ENCODE measurements at places on chromosomes 13 and 19.

DNA sequence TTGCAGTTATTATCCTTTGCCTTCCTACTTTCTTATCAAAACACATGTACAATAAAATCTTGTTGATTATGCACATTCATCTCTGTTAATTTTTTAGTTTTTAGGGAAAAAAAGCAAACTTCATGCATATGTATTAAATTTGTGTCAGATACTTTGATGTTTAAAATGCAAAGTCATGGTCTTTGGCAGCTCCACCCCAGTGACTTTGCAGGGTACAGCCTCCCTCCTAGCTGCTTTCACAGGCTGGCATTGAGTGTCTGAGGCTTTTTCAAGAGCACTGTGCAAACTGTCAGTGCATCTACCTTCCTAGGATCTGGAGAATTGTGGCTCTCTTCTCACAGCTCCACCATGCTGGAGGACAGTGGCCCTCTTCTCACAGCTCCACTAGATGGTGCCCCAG lies 1988.1 kb upstream of the PCDH20 start:
- peak; percentile 1 for DNase-seq

GRCh38 chr13:113029487-113030258 lies 60.7 kb downstream of the MCF2L start:
- peak; percentile 9 for DNase-seq

- peak; percentile 50 for DNase-seq
Observed at GRCh38 chr19:49387936-49388372, at the start of gene KASH5. Gene KASH5 (plus strand): TSS chr19:49388249. CDS start chr19:49390884, 2,635 bp downstream.

GRCh38 chr19:47631681-47632446 lies 22.9 kb downstream of the BICRA start:
- DNase-seq = peak; percentile 27

GRCh38 chr13:94878602-94879165 lies 166.3 kb upstream of the SOX21 start:
- no peak for DNase-seq

DNA sequence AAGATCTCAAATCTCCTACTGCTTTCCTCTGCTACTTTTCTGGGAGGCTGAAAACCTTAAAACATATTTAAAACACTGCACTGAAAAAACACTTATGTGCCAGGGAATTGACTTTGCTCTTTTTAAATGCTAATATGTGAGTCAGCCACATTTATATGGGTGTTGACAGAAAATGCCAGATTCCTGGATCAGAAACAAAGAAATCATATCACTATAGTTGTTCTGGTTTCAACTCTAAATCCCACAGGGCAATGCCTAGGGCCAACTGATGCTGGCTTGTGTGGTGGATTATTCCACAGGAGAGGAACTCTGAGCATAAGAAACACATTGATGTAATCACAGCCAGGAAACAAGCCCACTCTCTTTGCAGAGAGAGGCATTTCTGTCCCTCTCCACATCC lies 1439.0 kb upstream of the SPRY2 start:
- no peak for DNase-seq

GRCh38 chr13:26719356-26719945 lies 41.1 kb downstream of the GPR12 start:
- DNase-seq = no peak

DNA sequence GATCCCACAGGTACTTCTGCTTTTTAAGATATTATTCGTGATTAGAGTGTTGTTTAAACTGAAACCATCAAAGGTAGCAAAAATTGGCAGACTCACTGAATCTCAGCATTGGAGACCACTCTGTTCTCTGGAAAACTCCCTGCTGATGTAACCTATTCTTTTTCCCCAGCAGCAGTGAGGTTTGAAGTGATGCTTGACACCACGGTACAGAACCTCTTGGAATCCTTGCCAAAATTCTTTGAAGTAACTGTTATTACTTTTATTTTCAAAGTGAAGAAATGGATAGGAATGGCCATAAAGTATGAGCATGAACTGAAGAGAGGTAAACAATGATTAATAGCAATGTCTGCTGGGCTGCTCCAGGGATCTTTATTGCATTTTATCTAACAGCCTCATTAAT lies 66.4 kb upstream of the KL start:
- DNase-seq = no peak

- DNase-seq = peak; percentile 15
Observed at GRCh38 chr19:30692879-30693503, 320.8 kb downstream of the ZNF536 start.

GRCh38 chr19:17847538-17848366 lies at the start of gene JAK3:
Gene JAK3 (minus strand): TSS chr19:17847982. CDS start chr19:17844417, 3,565 bp downstream.
- DNase-seq = peak; percentile 86

DNA sequence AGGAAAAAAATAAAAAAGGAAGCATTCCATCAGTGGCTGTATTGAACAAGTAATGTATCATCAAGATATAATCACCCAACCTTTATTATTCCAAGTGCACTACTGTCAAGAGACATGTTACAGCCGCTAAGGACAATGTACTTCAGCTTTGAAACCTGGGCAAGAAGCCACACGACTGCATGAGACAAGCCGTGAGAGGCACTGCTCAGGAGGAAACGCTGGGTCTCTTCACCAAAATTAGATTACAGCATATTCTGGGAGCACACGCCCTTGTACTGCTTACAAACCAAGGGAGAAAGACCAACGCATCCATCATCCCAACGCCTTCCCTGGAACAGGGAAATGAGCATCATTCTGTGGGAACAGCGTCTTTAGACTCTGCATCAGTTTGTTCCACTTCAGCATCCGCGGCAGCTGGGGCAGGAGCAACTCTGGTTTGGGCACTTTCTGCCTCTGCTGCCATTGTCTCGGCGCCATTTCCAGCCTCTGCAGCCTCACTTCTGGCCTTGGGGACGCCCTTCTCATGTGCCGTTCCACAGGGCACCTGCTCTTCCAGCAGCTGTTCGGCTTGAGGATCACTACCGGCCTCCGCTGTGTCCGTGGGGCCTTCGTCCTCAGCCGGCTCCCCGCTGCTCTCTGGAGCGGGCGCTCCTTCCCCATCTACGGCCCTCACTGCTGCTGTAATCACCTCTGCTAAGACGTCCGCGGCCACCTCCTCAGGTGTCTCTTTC lies 22.4 kb upstream of the BRD4 start:
- no peak for DNase-seq

DNA sequence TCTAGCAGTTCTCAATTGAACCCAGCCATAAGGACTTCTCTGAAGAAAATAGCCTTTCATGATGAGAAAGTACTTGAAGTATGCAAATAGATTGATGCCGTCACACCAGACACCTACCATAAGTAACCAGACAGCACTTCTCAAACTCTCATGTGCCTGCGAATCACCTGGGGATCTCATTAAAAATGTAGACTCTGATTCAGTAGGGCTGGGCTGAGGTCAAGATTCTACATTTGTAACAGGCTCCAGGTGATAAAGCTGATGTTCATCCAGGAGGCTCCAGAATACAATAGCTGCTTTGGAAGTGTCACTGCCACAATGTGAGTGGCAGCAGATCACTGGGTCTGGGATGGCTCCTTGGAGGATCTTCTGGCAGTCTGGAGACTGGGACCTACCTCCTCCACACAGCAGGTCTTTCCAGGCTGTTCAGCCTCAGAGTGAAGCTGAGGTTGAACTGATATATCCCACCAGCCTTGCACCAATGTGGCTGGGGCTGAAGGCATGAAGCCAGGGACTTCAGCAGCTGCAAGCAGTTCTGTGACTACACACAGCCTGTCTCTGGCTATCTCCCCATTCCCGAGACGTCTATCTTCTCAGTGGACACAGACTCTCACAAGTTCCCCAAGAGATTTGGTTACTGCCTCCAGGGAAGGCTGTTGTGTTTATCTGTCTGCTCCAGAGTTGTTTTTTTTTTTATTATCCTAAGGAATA lies 9.1 kb downstream of the MBNL2 start:
- no peak for DNase-seq

DNA sequence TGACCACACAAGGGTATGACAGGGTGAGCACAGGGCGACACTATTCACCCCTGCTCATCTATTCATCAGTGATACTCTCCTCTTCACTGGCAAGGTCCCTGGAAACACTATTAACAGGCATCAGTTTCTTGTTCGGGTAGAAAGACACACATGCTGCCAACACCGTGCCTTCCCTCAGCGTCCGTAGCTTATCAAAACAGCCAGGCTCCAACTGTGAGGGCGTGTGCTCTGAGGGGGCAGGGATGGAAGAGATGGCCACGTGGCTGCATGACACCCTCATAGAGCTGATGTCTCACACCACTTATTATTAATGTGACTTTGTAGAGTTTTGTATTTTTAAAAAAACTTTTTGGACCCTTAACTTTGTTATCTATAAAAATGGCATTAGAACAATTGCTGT lies 160.3 kb downstream of the ITGBL1 start:
- DNase-seq = peak; percentile 31

GRCh38 chr13:104975272-104975671 lies 1560.2 kb downstream of the EFNB2 start:
- no peak for DNase-seq

DNA sequence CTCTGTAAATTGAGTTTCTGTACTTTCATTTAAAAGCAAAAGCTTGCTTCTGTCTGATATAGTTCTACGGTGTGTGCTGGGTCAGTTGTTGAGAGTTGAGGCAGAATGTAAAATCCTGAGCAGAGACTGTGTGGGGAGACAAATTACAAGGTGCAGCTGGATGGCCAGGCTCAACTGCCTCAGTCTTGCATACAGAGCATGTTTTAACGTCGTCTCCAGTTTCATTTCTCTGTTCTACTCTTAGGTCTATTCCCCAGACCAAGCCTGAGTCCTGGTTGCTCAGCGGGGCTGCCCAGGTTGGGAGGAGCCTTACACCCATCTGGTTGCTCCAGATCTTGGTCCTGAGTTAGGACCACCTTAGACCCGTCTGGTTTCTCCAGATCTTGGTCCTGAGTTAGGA lies 54.4 kb upstream of the MEDAG start:
- DNase-seq = no peak

- DNase-seq = peak; percentile 38
Observed at GRCh38 chr19:49222528-49222927, 64.9 kb downstream of the TRPM4 start.

- DNase-seq = no peak
Observed at GRCh38 chr19:43499042-43499441, 5.5 kb downstream of the PHLDB3 start.

- DNase-seq = peak; percentile 49
Observed at GRCh38 chr13:111359237-111359915, 38.9 kb downstream of the TEX29 start.

- DNase-seq = no peak
Observed at GRCh38 chr19:49098795-49099194, 13.5 kb downstream of the SNRNP70 start.

GRCh38 chr13:98707281-98707999 lies 45.0 kb downstream of the SLC15A1 start:
- DNase-seq = no peak

DNA sequence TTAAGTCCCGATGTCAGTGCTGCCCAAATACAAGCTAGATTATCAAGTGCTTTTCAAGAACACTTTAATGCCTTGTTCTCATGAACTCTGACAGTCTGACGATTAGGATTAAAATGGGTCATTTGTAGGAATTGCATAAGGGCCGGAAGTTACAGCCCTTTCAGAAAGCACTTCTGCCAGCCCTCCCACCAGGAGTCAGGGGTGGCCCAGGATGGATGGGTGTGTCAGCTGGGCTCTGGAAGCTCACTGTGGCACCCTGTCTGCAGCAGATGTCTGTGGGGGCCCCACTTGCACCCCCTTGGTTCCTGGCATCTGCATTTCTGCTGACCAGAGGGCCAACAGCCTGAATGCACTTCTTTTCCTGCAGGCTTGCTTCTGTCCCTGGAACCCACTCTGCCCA lies 712.7 kb downstream of the UQCRFS1 start:
- no peak for DNase-seq

GRCh38 chr19:49680421-49681351 lies 3.6 kb downstream of the PRMT1 start:
- peak; percentile 83 for DNase-seq

- no peak for DNase-seq
Observed at GRCh38 chr13:107091861-107092260, 523.9 kb upstream of the ARGLU1 start.

- no peak for DNase-seq
Observed at GRCh38 chr19:54252243-54252642, 4.8 kb downstream of the LILRB5 start.

- peak; percentile 9 for DNase-seq
Observed at GRCh38 chr13:33348366-33348765, 62.8 kb upstream of the STARD13 start.

- DNase-seq = no peak
Observed at GRCh38 chr13:75294110-75294509, 187.9 kb downstream of the TBC1D4 start.

GRCh38 chr19:51326216-51327065 lies 15.0 kb downstream of the IGLON5 start:
- no peak for DNase-seq

- DNase-seq = no peak
Observed at GRCh38 chr13:102779436-102780159, 6.0 kb upstream of the TEX30 start.

DNA sequence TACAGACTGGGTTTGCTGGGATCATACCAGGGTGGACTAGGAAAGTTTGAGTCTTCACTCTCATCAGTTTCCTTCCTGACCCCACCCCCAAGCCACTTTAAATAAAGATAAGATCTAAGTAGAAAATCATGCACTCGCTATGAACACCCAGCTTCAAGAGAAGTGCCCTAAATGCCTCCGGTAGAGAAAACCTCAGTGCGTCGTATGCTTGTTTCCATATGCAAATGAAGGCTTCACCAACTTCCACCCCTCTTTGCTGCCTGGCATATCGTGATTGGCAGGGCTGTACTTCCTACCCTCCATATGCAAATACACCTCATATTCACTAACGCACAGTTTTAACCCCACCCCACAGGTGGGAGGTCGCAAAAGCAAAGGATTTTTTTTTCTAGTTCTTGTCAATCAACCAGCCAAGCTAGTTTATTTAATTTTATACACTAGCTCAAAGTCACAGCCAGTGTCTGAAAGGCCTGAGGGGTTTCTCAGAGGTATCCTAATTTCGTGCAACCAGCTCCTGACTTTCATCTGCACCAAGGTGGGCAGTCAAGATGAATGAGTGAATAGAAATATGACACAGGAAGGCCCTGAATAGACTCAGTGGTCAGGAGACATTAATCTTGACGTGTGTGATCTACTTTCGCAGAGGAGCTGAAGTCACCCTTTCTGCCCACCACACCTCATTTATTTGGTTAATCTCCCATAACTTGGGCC lies 121.1 kb upstream of the TSHZ3 start:
- DNase-seq = no peak

- no peak for DNase-seq
Observed at GRCh38 chr19:10826231-10826630, 9.8 kb downstream of the TMED1 start.

- no peak for DNase-seq
Observed at GRCh38 chr19:2338055-2338615, 9.7 kb downstream of the SPPL2B start.

- DNase-seq = no peak
Observed at GRCh38 chr13:25380741-25381324, 9.1 kb downstream of the ATP8A2 start.

Measured in fibroblast of skin of scalp (primary cell).